Hypothalamus (tissue), 51 donors: ENCODE measurements at places on chromosomes 1 and 21.

- no peak for DNase-seq
Measured at GRCh38 chr1:157496121-157496526, 56.2 kb downstream of the FCRL5 start.

GRCh38 chr1:23083714-23084480, 64.6 kb downstream of the KDM1A start:
- no peak for DNase-seq

GRCh38 chr1:84348759-84349158, 47.3 kb downstream of the SAMD13 start:
- DNase-seq = no peak

- no peak for DNase-seq
Measured at GRCh38 chr1:43077273-43077672, 94.8 kb downstream of the EBNA1BP2 start.

GRCh38 chr1:175192111-175192629, 406 bp downstream of the KIAA0040 start:
- no peak for DNase-seq

DNA sequence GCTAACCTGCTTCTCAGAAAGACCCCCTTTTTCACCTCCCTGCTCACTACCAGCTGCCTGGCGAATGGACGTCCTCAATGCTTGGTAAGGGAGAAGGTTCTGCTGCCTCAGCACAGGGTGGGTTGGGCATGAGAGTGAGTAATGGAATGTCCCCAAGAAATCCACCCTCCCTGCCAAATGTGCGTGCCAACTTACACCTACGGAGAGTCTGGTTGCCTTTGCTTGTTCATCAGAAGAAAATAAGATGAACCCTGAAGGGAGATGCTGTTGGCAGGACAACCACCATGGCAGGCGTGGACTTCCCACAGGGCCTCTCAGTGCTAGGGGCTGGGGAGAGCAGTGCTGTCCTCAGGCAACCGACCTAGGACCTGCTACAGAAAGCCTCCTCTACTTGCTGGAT, 106.0 kb downstream of the XCL2 start:
- DNase-seq = no peak

GRCh38 chr1:108050911-108051629, 86.1 kb upstream of the VAV3 start:
- DNase-seq = no peak

DNA sequence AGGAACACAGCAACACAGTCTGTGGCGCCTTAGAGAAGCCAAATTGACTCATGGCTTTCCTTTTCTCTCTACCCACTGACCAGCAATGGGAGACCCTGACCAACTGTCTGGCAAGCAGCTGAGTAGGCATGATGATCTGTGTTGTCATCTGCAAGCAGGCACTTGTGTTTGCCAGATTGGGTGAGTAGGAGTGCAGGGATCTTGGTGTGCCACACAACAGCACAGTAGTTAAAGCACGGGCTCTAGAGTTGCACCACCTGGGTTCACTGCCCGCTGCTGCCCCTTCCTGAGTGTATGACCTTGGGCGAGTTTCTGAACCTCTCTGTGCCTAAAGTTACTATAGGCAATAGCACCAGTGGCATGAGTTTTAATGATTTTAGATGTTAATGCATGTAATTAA, 95.7 kb upstream of the CD53 start:
- peak; percentile 63 for DNase-seq

DNA sequence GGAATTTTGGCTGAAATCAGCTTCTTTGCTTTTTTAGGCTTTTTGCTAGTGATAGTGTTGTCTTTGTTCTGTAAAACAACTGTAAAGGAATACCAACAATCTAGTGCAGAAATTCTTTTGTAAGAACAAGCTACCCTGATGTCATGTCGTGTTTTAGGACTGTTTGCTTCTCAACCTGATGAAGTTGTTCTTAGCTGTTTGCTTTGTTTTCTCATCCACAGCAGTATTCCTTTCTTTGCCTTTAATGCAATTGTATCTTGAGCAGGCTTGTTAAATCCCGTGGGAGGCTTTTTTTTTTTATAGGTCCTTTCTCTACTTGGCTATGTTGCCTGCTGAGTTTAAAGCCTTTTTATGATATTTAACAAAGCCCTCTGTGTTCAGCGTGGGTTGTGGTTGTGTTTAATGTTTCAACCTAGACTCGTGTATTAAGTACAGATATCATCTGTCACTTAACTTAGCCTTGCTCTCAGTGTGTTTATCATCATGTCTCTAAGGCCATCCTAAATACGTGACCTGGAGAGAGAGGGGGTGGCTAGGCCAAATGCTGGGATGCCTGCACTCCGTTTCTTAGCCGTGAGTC, 31.6 kb downstream of the ADARB1 start:
- no peak for DNase-seq

DNA sequence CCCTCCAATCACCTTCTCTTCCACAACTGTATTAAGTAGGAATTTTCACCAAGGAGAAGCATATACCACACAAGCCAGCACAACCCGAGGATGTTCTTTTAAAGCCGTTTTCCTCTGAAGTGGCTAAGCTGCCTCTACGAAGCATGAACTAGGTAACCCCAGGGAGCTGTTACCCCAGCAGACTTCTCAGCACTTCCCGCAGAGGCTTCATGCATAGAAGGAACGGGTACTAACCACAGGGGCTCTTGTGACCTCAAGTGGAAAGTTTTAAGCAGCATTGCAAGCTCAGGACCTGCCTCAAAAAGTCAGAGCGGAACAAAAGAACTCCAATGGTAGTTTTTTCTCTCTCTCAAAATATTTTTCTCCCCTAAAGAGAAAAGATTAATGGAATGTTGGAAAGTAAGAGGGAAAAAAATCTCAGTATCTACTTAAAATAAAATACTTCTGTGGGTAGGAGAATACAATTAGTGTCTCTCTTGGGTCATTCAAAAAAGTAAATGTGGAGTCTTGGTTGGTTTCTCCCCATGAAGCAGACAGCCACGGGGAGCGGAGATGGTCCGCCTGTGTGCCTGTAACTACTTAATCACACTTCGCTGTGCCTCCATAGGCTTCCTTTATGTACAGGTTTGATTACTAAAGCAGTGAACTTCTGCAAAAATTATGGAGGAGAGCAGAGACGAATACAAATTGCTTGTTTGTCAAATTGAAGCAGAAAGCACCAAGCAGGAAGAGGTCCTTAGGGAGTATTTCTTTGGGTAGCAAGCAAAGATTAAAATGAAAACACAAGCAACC, 40.9 kb downstream of the STX6 start:
- DNase-seq = no peak

DNA sequence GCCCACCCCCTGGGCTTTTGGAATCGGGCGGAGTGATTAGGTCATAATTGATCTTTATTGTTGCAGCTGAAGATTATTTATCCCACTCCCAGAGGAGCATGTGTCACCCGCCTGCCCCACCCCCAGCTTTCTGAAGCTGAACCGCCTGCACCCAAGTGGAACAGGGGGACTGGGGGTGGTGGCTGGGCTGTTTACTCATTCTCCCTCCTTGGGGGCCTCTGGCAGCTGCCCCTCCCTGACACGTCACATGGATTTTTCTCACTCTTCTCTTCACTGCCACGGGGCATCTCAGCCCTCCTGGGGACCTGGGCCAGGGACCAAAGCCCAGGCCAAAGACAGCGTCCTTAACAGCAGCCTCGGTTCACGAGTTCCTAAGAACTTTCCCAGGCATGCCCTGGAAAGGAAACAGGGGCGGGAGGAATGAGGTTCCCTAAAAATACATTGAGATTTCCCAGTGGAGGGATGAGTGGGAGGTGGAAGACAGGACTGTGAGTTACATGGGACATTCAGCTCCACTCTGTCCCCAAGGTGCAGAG, 31.6 kb upstream of the SOX13 start:
- no peak for DNase-seq

GRCh38 chr1:82445827-82446226, 645.1 kb downstream of the ADGRL2 start:
- DNase-seq = no peak

- DNase-seq = no peak
Measured at GRCh38 chr21:38787461-38788274, 18.1 kb upstream of the ETS2 start.

- DNase-seq = no peak
Measured at GRCh38 chr1:13541435-13542215, 27.8 kb upstream of the LRRC38 start.

GRCh38 chr1:205144751-205145150, 23.0 kb upstream of the RBBP5 start:
- no peak for DNase-seq

GRCh38 chr21:35071347-35071746, 22.2 kb upstream of the RUNX1 start:
- DNase-seq = no peak

DNA sequence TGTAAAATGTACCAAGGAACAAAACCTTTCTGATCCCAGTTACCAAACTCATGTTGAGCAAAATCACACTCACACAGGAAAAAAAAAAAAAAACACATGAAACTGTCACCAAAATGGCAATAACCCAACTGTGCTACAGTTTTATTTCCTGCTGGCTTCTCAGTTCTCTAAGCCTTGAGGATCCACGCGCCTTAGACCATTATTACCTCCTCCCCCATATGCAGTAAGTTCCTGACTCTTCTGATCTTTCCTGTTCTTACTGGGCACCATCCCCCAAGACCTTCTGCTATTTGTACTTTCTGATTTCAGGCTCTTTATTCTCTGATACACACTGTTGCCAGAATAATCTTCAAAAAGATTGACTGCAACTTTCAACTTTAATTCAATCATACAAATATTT, 79.6 kb downstream of the SLC45A1 start:
- DNase-seq = no peak

DNA sequence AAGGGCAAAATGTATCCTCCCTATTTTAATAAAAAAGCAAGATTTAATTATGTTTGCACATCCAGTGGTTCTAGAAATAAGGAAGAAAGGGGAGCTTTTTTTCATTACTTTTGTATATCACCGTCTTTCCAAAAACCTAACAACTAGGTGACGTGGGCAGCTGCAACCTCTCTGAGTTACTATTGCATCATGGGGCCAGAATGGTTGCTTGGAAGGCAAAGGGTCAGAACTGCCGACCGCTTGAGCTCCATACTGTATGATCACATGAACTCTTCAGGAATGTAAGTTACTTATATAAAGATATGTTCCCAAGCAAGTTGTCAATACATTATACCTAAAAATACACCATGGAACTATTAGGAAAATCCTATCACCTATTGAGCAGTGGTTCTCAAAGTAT, 85.6 kb upstream of the HIVEP3 start:
- no peak for DNase-seq

- no peak for DNase-seq
Measured at GRCh38 chr1:153024413-153024812, 6.6 kb upstream of the SPRR1B start.

- peak; percentile 98 for DNase-seq
Measured at GRCh38 chr1:151198254-151199127, at the start of gene PIP5K1A. Gene PIP5K1A (plus strand): TSS chr1:151198552. CDS start chr1:151198997, 445 bp downstream.
